ENCODE measurements at places on chromosomes 12 and 14.

DNA sequence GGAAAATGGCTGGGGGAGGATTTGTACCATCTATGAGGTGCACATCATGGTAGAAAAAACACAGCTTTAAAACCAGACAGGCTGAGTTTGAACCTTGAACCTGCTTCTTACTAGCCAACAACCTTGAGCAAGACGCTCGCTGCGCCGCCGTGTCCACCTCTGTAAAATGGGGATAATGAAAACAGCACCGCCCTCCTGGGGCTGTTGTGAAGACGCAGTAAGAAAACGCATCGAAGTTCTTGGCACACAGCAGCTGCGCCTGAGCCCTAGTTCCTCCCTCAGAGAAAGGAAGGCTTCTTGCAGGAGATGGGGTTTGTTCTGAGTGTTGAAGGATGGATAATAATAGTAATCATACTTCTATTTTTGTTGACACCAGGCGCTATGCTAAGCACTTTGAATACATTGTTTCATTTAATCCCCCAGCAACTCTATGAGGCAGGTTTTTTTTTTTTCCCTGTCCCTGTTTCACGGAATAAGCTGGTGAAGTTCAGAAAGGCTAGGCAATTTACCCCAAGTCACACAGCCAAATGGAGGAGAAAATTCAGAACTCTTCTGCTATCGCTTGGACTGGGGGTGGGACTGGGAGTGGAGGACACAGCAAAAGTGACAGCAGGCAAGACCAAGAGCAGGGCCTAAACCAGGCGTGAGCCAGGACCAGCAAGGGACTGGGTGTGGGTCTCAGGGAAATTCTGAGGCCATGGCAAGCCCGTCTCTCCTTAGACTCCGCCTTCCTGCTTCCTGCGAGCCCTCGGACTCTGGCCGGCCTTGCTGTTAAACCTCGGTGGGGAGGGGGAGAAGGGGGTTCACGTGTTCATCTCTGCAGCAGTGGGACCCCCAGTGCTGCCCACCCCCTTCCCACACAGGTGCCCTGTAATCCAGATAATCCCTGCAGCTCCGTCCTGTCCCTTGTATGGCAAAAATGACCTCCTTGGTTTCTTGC, 97.5 kb downstream of the LRRC74A start:
- no peak for DNase-seq

DNA sequence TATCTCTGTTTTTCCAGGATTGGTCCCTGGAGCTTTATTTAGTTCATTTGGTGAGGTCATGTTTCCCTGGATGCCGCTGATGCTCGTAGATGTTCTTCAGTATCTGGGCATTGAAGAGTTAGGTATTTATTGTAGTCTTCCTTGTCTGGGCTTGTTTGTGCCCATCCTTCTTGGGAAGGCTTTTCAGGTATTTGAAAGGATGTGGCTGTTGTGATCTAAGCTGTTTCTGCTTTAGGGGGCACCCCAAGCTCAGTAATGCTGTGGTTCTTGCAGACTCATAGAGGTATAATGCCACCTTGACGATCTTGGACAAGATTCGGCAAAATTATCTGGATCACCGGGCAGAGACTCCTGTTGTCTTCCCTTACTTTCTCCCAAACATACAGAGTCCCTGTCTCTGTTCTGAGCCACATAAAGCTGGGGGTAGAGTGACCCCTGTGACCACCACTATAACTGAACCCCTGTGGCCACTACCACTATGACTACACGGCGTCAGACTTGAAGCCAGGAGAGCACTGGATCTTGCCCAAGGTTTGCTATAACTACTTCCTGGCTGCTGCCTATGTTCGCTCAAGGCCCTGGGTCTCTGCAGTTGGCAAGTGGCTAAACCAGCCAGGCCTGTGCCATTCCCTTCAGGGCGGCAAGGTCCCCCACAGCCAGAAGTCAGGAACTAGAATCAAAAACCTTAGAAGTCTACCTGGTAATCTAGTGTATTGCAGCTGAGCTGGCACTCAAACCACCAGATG, 40.9 kb downstream of the FGD4 start:
- DNase-seq: no peak

GRCh38 chr14:38316922-38317321, 61.0 kb upstream of the CLEC14A start:
- no peak for DNase-seq

GRCh38 chr12:61821381-61821780, 438.8 kb upstream of the USP15 start:
- no peak for DNase-seq

GRCh38 chr12:50999093-50999492, 27.1 kb downstream of the SLC11A2 start:
- no peak for DNase-seq

DNA sequence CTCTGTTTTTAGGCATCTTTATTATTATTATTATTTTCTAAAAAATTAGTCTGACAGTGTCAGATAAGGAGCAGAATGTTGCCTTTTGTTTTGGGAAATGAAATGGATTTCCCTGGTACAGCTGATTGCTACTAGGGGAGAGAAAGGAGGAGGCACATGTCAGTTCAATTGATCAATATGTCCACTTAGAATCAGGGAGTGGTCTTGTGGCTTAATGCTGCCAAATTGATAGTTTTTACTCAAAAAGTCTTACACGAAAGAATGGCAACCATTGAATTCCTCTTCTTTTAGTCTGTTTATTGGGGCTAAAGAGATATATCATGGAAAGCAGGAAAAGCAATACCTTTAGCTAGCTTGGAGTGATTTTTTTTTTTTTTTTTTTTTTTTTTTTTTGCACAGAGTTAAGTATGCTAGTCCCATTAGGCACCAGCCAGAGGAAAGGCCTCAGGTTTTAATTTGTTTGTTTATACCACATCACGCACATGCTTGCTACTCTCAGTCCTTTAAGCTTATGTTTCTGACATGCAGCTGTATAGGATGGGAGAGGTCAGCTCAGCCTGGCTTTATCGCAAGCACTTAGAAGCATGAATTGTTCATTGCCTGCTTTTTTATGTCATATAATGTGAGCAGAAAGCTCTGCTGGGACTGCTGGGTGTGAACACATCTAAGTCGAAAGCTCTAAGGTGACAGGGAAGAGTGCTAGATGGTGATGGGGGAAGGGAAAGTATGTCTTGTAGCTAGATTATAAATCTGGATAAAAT, 1.4 kb downstream of the AKAP6 start:
- no peak for DNase-seq

DNA sequence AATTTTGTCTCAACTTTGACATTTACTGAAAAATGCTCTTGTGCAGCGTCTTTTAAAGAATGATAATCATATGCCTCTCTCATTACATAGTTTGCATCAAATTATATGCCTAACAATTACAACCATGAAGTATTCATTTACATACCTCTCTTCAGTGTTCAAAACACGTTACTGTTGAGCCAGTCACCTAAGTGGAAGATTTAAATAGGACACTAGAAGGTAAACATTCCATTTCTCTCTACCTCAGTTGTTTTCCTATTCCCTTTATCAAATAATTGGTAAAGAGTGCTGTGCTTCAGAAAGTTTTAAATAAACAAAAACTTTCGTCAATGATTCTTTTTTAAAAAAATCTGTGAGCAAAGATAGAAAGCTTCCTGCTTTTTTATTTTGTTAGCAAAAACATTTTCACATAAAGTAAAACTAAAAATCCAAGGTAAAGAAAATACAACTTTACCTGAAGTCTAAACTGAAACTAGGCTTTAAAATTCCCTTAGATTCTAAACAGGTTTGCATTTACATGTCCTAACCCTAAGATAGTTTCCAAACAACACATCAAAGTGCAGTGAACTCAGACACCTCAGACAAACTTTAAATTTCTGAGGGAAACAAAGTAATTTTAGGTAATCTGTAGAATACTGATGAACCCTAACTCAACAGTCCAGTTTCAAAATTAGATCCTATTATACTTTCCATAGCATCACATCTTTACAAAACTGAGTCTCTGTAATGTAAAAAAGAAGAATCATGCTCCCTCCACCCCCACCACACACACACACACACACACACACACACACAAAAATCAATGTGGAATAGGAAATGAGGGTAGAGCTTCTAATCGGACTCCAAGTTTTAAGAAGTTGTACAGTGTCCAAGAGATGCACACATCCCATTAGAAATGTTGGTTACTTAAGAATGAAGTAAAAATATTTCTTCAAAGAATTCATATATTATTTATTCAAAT, 46.2 kb downstream of the PAWR start:
- no peak for DNase-seq

DNA sequence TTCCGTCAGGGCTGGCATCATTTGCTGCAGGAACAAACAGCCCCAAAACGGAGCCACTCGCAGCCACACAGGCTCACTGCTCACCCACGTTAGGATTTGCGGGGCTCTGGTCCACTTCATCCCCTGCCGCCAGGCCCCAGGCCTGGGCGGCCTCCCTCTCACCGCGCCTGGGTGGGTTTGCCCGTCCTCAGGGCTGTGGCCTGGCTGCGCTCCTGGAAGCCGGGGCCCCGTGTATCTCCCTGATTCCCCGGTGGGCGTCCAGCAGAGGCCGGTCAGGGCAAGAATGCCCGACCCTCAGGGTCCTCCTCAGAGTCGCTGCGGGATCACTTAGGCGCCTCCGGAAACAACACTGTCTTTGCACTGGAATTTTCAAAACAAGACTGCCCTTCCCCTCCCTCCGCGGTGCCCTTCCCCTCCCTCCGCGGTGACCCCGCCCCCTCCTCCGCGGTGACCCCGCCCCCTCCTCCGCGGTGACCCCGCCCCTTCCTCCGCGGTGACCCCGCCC, 15.7 kb upstream of the FBRSL1 start:
- no peak for DNase-seq

DNA sequence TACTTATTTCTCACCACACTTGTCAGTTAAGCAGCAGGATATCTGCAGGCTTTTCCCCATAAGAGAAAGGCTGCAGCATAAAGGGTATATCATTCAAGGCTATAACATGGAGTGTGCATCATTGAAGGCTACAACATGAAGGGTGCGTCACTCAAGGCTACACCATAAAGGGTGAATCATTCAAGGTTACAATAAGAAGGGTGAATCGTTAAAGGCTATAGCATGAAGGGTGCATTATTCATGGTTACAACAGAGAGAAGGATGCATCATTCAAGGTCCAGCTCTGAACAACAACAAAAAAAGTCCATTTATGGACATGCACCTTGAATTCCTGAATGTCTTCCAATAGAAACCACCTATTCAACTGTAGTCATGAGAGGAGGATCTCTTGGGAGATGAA, 32.8 kb upstream of the LUM start:
- no peak for DNase-seq

- DNase-seq: no peak
These were observed 1.1 kb downstream of the HDAC7 start for GRCh38 chr12:47818467-47819137.

DNA sequence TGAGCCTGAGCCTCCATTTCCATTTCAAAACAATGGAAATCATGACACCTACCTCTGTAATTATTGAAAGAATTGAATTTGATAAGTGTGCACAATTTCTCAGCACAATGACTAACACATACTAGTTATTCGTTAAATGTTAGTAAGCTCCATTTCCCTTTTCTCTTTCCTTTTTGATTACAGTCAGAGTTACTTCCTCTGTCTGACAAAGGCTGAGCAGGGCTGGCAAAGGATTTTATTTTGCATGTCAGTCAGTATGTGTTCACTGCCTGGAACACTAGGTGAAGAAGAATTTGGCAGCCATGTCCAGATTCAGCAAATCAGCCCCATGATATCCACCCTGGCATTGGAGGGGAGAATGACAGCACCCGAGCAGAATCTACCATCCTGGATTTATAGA, 12.2 kb upstream of the RHOJ start:
- DNase-seq: no peak

- no peak for DNase-seq
These were observed 14.9 kb upstream of the IFT81 start for GRCh38 chr12:110109037-110109836.

DNA sequence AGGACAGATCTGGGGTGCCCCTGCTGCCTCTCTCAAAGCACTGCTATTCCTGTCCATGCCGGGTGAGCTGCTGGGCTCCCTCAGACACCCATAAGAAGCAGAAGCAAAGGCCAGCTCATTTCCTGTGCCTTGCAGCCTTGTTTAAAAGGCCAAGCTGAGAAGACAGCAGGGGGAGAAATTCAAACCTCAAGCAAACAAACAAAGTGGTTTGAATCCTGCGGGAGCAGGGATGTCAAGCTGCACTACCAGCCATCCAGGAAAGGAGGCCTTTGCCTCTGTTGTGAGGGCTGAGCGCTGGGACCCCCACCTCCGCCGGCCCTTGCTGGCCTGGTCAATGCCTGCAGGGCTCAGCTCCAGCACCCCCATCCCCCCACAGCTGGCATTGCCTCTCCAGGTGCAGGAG, 176.5 kb downstream of the PIWIL1 start:
- no peak for DNase-seq

DNA sequence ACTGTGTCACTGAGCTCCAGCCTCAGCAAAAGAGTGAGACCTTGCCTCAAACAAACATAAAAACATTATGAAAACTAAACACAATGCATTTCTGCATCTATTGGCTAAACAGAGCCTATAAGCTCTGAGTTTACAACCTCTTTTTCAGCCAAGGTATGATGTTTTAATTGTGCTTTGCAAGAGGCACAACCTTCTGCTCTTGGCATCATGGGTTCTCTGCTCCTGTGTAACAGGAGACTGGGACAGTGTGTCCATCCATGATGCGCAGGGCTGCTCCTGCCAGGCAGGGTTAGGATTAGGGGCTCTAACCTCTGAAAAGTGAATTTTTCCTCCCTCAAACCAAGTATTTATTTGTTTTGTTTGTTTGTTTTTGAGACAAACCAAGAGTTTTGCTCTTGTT, 5.0 kb upstream of the NFKBIA start:
- DNase-seq: no peak

DNA sequence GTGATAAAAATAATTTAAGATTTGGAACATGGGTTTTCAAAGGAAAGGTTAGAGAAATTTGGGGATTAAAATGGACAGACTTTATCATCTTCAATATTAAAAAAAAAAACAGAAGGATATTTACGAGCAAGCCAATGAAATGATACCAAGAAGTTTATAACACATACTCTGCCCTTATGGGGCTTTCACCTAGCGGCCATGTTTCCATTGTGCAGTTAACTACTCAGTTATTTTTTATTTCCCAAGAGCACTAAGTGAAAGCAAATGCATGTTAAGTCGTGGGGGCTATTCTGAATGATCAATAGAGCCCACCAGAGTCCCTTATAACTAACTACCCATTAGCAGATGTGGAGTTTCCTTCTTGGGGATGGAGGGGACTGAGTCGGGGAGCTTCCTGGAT, 53.9 kb downstream of the ETV6 start:
- DNase-seq: no peak

DNA sequence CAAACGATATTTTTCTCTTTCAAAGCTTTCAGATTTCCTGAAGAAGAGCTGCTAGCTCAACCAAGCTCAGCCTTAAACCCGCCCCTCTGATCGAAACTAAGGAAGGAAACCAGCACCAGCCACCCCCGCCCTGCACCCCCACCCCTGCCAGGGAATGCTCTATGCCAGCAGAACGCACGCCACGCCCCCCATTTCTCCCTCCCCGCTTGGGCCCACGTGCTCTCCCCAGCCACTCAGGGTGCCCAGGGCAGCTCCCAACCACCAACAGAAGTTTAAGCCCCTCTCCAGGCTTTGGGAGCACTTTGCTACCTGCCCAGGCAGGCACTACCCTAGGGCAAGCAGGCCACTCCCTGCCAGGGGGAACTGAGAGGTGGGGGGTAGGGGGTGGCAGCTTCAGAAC, 18.8 kb upstream of the KRT78 start:
- no peak for DNase-seq

GRCh38 chr12:48189331-48190125, 6.1 kb downstream of the CCDC184 start:
- peak; percentile 34 for DNase-seq

- DNase-seq: no peak
These were observed 58.9 kb downstream of the ARF6 start for GRCh38 chr14:49951691-49952345.

Data from GM12878 (cell line).